Tibial nerve (tissue), 4 donors: ENCODE measurements at places on chromosomes 2 and 18. TPM values are rescaled to one million over a fixed set of nuclear protein-coding genes. Genes with fewer than 3 reads are reported as not detected.

Gene THUMPD2
- total RNA-seq = 12.0 TPM

Gene ACKR3
- total RNA-seq = 88.7 TPM

Gene POLR1A
- total RNA-seq = 17.7 TPM

Gene NEU4
- not detected for total RNA-seq

Gene CDH7
- 22.9 TPM for total RNA-seq

Gene MYCN
- total RNA-seq = 5.0 TPM

Gene SLC16A14
- total RNA-seq = 11.4 TPM

Gene CSRNP3
- total RNA-seq = 3.1 TPM

- H3K27ac ChIP-seq = peak overlapping the region; percentile 100
- H3K4me3 ChIP-seq = peak overlapping the region; percentile 76
- H3K36me3 ChIP-seq = no peaks in the 10 kb centered on the region
These were observed 15.9 kb downstream of the C2orf74 start for GRCh38 chr2:61177727-61178549.

DNA sequence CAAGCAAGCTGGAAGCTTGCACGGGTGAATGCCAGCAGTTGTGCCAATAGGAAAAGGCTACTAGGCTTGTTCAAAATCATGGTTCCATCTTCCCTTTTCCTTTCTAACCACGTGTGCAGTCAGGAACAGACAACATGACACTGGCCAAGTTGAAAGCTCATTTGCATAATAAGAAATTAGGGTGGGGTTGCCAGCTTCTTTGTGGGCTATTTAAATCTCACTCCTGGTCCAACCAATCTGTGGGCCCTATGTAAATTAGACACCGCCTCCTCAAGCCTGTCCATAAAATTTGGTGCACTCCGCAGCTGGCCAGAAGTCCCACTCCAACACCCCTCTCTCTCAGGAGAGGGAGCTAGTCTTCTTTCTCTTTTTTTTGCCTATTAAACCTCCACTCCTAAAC, 1948.4 kb upstream of the PIK3C3 start:
- DNase-seq = no peak
- no peak overlapping the region for H3K4me3 ChIP-seq
- H3K4me1 ChIP-seq = no peaks in the 10 kb centered on the region
- no peaks in the 10 kb centered on the region for H3K27me3 ChIP-seq

DNA sequence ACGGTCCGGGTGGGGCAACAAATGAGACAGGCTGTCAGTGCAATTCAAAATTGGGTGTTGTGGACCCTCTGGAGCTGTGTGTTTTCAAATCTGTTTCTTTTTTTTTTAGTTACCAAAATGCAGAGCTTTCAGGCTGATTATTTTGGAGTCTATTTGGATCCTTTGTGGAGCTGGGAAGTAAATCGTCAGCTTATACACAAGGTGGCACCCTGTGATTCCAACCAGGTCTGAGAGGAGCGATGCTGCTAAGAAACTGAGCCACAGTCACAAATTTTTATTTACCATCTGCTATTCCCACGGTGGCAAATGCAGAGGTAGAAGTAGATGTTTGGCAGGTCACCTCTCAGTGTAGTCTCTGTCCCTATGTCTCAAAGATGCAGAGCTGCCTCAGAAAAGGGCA, 3.8 kb upstream of the EPC2 start:
- DNase-seq = no peak
- H3K4me1 ChIP-seq = peaks cover 6% of the 10 kb centered on the region
- no peak overlapping the region for H3K4me3 ChIP-seq

- H3K27ac ChIP-seq = peak overlapping the region; percentile 95
- peak overlapping the region; percentile 79 for H3K4me3 ChIP-seq
- H3K36me3 ChIP-seq = peaks cover 6% of the 10 kb centered on the region
- DNase-seq = no peak
- peaks cover 57% of the 10 kb centered on the region for H3K4me1 ChIP-seq
These were observed 1.4 kb downstream of the CCT7 start for GRCh38 chr2:73235315-73236028.

GRCh38 chr2:96320728-96321622, 4.1 kb upstream of the ITPRIPL1 start:
- DNase-seq = no peak
- H3K27me3 ChIP-seq = no peaks in the 10 kb centered on the region
- no peaks in the 10 kb centered on the region for H3K36me3 ChIP-seq

DNA sequence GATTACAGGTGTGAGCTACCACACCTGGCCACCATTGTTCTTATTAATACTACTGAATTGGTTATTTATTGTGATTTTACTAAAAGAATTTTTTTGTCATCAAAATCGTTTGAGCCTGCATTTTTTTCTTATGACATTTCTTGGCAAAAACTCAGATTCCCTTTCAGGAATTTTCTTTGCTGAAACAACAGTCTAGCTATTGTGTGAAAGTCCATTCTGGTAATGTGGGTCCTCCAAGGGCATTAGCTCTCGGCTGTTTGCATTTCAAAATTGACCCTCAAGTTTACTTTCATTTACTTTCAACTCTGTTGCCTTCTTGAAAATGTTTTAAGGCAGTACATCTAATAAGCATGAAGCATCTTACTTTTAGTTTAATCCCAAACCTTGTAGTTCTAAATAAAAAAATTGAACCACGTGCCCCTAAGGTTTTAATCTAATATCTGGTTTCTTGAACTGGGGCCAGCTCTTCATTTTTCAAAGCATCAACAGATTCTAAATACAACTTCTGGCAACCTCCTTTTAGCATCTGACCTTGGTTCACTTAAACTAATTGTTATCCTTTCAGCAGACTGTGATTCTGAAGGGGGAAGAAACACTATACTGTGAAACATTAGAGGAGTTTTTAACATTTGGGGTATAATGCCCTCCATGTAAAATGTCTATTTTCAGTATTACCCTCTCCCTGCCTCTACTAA, 325.2 kb upstream of the RAB12 start:
- no peak overlapping the region for H3K27ac ChIP-seq
- H3K27me3 ChIP-seq = no peaks in the 10 kb centered on the region
- no peak for DNase-seq
- H3K36me3 ChIP-seq = no peaks in the 10 kb centered on the region

GRCh38 chr2:20797096-20797495, 25.8 kb downstream of the LDAH start:
- H3K27me3 ChIP-seq = no peaks in the 10 kb centered on the region
- no peak for DNase-seq
- H3K4me1 ChIP-seq = no peaks in the 10 kb centered on the region

DNA sequence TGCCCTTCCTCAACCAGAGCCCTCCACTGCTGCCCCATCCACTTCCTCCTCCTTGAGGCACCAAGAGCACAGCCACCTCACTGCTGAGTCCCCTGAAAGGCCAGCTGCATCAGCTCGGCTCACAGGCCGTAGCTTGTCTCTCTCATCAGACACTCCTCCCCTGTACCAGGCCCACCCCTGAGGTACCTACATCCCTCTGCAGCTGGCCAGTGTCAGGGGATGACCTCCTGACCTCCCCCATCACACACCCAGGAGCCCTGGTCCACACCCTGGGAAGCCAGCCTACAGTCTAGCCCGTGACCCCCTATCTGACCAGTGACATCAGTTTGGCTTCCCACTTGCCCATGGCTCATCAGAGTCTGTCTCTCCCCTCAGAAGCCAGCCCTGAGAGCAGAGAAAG, 205.6 kb downstream of the TNS1 start:
- peak; percentile 4 for DNase-seq
- H3K4me1 ChIP-seq = peaks cover 75% of the 10 kb centered on the region
- peak overlapping the region; percentile 61 for H3K27ac ChIP-seq
- peaks cover 33% of the 10 kb centered on the region for H3K36me3 ChIP-seq

DNA sequence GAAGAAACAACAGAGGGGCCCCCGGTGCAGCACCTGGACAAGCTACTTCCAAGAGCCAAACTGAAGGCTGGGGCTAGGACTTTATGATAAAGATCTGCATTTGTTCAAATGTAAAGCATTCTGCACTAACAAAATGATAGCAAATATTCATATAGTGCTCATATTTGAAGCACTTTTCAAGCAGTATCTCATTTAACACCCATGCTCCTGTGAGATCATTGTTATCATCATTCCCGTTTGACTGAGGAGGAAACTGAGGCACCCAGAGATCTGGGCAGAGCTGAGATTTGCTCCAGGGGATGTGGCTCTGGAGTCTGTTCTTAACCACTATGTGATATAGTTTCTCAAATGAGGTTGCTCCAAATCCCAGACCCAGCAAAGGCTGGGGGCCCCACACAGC, 9.8 kb downstream of the KCTD1 start:
- H3K27ac ChIP-seq = no peak overlapping the region
- H3K36me3 ChIP-seq = no peaks in the 10 kb centered on the region
- no peaks in the 10 kb centered on the region for H3K4me1 ChIP-seq
- no peak for DNase-seq
